ENCODE measurements at places on chromosomes 4 and X.

GRCh38 chr4:17376205-17376604 lies 135.7 kb downstream of the QDPR start:
- no peak for DNase-seq

GRCh38 chr4:104457308-104457981 lies 37.2 kb downstream of the CXXC4 start:
- DNase-seq, result no peak

DNA sequence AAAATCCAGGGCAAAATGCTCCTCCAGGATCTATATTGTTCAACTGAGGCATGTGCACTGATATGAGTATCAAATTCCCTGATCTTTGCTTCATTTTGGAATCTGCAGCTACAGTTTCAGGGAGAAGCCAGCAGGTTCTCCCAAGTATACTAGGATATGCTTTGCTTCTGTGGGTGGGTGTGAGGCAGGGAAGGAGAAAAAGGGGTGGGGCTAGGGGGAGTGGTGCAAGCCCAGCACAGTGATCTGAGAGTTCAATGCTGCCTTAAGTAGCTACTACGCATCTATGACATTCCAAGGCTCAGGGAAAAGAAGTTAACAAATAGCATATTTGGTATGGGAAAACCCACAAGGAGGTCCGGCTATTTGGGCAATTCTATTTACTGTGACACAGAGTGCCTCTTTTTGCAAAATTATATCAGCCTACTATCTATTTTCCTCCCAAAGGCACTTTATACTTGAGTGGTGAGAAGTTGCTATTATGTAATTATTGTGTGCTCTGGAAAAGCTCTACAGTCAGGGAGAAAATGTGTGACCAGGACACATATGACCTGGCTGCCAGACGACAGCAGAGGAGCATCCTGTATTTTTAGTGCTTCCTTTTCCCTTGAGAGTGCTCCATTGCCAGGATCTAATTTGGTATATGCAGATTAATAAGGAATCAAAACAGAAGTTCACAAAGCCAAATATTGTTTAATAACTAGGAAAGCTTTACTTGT lies 162.0 kb downstream of the RNF150 start:
- DNase-seq, result no peak

GRCh38 chr4:158666892-158667291 lies 4.8 kb downstream of the C4orf46 start:
- no peak for DNase-seq

- DNase-seq, result no peak
Measured at GRCh38 chrX:68832516-68833447, 4.0 kb downstream of the EFNB1 start.

DNA sequence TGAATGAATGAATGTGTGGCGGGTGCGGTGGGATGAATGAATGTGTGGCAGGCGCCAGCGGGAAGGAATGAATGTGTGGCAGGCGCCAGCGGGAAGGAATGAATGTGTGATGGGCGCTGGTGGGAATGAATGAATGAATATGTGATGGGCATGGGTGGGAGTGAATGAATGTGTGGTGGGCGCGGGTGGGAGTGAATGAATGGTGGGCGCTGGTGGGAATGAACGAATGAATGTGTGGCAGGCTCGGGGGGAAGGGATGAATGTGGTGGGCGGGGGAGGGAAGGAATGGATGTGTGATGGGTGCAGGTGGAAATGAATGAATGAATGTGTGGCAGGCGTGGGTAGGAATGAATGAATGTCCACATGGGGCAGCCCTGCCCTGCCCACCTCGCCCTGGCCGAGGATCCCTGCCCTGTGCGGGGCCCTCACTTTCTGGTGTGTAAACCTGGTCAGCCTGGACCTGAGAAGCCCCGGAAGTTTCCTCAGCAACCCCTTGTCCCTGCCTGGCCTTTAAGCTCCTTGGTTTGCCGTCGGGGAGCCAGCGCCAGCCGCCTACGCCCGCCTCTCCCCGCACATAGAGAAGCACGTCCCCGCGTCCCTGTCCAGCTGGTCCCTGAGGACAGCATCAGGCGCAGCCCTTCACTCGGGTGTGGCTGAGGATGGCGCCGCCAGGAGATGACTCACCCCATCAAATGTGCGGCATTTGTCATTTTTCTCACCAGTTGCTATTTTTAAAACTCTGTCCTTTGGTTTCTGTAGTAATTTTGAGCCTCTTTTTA lies 112.8 kb upstream of the LRPAP1 start:
- DNase-seq, result no peak

DNA sequence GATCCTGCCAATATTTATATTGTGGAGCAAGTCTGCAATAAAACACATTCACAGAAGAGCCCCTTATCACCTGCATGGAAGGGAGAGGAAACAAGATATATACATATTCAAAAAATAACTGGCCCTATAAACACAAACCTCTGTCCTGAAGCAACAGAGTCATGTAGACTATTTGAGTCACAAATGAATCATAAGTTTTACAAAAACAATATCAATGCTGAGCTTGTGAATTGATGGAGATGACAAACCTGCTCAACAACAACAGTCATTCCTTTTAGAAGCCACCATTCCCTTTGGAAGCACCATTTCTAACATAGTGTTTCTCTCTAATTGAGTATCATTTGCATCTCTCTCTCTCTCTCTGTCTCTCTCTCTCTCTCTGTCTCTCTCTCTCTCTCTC lies 313.9 kb downstream of the MID1IP1 start:
- DNase-seq, result no peak

- DNase-seq, result no peak
Measured at GRCh38 chr4:71709961-71710360, 73.9 kb downstream of the GC start.

GRCh38 chr4:3213106-3213425 lies 35.9 kb upstream of the MSANTD1 start:
- no peak for DNase-seq

- DNase-seq, result no peak
Measured at GRCh38 chr4:156953951-156954350, 17.6 kb downstream of the PDGFC start.

GRCh38 chr4:7206911-7207567 lies 14.7 kb downstream of the SORCS2 start:
- no peak for DNase-seq

- DNase-seq, result no peak
Measured at GRCh38 chrX:125681507-125681906, 361.8 kb downstream of the TEX13C start.

DNA sequence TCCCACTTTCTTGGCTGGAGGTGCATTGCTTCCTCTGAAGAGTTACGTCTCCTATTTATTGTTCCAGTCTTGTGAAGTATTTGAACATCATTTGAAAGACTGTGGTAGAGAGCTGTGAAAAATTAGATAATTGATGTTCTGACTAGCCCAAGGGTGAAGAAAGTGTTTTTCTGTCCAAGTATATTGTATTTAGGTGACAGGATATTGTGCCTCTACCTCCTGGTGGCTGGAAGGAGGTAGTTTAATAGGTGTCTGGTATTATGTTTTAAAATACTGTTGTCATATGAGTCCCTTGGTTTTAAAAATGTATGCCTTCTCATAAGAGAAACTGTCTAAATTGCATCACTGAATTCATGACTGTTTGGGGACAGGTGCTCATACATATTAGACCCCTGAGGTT lies 226.0 kb downstream of the SPRY1 start:
- no peak for DNase-seq

- DNase-seq, result no peak
Measured at GRCh38 chr4:110676241-110676640, 53.4 kb upstream of the PITX2 start.

DNA sequence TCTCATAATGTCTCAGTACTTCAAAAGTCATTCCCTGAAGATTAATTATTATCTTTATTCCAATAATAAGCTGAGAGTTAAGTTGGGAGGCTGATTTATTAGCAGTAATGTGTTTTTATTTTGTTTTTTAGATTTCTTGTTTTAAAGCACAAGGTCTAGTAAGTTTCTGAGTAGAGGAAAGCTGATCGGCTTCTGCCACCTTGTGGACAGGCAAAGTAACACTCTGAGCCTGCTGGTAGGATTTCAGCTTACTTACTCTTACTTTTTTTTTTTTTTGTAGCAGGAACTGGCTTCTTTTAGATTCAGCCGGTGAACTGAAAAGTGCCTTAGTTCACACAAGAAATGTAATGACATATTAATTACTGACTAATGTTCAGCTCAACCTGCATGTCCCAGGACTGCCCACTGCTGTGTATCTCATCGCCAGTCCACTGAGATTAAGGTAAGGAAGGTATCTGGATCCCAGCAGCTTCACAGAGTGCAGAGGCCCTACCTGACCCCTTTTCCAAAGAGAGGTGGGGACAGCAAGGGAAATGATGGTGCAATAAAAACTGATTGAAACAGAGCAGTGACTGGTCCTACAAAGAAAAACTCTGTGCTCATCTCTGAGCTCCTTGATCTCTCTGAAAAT lies 126.5 kb downstream of the ADGRA3 start:
- DNase-seq, result no peak

DNA sequence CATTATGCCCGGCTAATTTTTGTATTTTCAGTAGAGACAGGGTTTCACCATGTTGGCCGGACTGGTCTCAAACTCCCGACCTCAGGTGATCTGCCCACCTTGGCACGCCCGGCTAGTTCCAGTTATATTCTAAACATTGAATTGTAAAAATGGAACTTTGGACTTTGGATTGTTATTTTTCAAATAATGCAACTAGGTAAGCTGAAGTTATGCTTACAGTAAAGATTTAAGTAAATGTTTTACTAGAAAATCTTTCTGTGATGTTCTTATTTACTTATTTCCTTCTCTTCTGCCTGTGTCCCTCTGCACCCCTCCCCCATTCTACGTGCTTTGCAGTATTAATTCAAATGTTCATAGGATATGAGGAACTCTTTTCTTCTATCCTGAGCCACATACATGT lies 26.1 kb downstream of the GK start:
- no peak for DNase-seq

DNA sequence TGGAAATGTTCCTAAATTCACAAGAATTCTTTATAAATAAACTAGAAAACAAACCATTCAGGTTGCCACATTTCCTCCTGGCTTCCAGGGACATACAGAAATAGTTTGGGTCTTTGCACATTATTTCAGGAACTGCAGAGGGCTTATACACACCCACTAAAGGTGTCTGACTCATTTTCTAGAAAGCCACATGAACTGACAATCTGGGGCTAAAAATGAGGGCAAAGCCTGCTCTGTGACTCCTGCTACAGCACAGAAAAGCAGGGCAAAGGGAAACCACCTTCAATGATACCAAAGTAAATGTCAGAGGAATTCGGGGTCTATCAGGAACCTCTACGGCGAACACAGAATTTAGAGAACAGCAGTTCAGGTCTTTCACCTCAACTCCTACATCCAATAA lies 112.2 kb upstream of the MAP3K15 start:
- no peak for DNase-seq
